ENCODE measurements at places on chromosomes 2 and 18.
A peak's percentile ranks its signal among the peaks of the same experiment; 100 is the strongest.

DNA sequence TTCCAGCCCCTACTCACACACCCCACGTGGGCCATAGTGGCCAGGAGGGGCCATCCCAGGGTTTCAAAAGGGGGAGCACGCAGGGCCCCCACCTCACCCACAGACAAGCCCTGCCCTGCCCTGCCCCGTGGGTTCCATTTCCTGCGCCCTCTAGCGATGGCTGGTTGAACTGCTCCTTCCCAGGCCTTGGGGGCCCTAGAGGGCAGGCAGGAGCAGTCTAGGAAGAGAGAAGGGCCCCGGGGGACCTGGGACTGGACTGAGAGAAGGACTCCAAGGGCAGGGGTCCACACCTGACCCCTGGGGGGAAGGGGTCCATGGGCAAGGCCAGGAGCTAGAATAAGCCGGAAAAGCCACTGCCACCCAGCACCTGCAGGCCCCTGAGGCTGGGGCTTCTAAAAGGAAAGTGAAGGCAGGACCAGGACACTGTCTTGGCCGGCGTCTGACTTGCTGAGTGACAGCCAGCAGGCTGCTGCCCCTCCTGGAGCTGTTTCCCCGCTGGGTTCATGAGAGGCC, 10.1 kb downstream of the CYP26B1 start:
- DNase-seq: no peak

DNA sequence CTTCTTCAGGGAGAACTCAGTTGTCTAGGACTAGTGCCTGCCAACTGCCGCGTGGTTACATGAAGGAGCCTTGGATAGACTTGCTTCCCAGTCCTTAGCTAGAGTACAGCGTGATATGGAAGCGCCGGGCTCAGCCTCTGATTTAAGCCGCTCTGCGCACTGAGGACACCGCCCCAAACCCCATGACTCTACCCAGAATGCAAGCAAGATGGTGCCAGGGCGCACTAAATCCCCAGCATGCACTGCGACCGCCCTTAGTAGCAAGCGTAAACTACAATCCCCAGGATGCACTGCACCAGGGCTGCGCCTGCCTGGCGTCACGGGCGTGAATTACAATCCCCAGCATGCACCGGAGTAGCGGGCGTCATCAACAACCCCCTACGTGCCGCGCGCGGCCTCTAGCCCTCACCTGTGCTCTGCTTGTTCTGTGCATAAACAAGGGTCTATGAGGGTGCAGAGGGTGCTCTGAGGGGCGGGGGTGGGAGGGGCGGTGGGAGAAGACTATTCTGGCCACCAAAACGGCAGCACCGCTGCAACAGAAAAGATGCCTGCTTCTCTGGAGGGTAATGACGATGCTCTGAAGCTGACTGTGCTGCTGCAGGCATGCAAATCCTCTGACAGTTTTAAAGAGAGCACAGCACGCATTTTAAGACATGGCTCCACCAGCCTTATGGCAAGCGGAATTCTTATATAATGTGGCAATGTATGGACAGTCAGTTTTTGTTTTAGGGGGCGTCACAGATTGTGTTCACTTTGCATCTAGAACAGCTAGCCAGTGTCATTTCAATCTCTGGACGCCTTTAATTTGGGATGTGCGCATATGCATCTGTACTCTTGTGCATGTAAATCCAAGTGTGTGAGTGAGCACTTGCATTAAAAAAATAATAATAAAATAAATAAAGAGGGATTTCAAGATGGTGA, 282.5 kb upstream of the MYT1L start:
- DNase-seq: peak; percentile 91

GRCh38 chr2:230864605-230865306, at the start of gene ITM2C:
Gene ITM2C (plus strand): TSS chr2:230864942. CDS start chr2:230865026, 84 bp downstream.
- peak; percentile 42 for DNase-seq

- DNase-seq: no peak
These were observed 252.7 kb upstream of the GALNT5 start for GRCh38 chr2:157004789-157005188.

GRCh38 chr2:100742277-100743254, 77.4 kb upstream of the NPAS2 start:
- no peak for DNase-seq

GRCh38 chr18:79487801-79488201, 92.1 kb downstream of the NFATC1 start:
- DNase-seq: no peak

DNA sequence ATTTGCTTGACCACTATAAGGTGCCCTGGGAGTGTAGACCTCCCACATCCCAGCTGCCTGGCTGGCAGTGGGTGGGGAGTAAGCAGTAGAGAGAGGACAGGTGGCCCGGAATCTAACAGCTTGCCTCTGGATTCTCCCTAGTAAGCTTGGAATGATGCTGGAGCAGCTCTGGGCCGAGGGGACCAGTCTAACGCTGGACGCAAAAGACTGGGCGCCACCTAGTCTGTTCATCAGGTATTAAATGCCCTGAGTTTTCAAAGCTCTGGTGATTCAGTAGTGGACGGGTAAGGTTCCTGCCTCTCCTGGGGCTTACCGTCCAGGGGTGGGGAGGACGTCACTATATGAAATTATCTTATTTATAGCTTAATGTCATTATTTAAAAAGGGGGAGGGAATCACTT, 648 bp upstream of the LYPD6B start:
- peak; percentile 56 for DNase-seq

GRCh38 chr18:36273347-36273746, 24.2 kb upstream of the FHOD3 start:
- DNase-seq: no peak

DNA sequence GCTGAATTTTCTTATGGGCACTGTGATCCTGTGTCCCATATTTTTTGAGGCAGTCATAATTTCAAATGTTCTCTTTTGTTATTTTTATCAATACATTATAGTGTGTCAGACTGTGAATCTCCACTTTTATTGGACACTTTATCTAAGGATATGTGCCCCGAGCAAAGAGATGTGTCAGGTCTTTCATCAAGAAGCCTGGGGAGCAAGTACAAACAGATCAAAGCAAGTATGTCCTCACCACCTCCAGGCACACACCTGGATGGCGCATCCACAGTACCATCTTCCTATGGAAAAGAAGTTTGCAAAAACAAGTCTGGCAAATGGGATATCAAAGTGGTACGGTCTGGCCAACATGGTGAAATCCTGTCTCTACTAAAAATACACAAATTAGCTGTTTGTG, 81.0 kb upstream of the ZNF236 start:
- no peak for DNase-seq

DNA sequence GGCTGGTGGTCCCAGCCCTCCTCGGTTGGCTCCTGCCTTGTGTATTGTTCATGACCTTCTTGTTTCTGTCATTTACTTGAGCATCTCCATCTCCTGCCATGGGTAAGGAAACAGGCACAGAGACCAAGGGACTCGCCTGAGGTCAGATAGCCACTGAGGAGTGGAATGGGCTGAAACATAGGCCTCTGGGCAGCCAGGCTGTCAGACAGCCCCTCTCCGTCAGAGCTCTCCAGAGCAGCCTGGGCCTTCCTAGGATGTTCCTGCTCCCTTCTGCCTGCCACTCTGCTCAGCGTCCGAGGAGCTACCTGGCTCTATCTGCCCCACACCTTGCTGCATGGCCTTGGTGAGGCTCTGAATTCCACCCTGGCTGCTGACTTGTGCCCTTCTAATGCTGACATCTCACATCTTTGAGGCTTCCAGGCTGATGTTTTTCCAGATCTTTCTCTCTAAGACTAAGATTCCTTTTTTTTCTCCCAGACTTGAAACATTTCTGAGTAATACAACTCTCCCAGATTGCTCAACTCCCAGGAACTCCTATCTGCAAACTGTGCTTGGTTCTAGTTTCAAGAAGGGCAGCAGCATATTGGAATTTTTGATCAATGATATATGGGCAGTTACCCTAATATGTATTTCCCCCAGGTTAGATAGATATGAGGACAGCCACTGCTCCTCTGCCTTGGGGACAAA, 67.7 kb downstream of the MCFD2 start:
- DNase-seq: no peak

DNA sequence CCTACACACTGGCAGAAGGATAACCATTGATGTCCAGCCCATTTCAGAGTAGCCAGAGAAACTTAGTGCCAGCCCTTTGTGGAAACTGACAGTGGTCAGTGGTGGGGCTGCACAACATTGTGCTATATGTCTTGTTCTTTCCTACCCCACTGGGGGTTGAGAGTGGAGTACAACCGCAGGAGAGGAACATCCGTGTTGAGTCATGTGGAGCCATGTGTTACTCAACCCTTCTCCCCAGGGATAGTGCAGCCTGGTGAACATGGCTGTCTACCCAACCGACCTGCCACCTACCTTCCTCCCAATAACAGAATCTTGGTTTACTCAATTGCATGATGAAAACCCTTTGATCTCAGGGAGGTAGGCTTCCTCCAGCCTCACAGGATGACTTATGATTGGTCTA, 65.3 kb upstream of the MAPK4 start:
- DNase-seq: no peak

- DNase-seq: no peak
These were observed 13.1 kb downstream of the CASP8 start for GRCh38 chr2:201273330-201273983.

- no peak for DNase-seq
These were observed 6.0 kb upstream of the HNRNPLL start for GRCh38 chr2:38608755-38609154.

DNA sequence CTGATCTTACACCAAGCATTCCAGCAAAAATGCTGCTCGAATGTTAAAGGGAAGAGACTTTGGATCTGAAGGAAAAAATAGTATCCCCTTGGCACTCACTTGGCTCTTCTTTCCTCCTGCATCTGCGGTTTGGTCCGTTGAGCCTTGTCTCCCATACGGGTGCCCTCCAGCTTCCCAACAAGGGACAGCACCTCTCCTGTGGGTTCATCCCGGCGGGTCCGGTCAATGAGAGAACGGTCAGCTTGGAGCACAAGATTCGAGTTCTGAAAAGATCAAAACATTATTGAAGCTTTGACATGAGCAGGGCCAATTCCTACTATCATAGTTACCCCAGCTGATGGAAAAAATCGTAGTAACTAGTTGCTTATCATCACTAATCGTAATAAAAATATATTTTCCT, 740 bp downstream of the SNRNP200 start:
- no peak for DNase-seq

GRCh38 chr2:23069923-23070322, 315.1 kb upstream of the KLHL29 start:
- DNase-seq: peak; percentile 87

- no peak for DNase-seq
These were observed 218.6 kb downstream of the KCNE4 start for GRCh38 chr2:223270548-223270947.

DNA sequence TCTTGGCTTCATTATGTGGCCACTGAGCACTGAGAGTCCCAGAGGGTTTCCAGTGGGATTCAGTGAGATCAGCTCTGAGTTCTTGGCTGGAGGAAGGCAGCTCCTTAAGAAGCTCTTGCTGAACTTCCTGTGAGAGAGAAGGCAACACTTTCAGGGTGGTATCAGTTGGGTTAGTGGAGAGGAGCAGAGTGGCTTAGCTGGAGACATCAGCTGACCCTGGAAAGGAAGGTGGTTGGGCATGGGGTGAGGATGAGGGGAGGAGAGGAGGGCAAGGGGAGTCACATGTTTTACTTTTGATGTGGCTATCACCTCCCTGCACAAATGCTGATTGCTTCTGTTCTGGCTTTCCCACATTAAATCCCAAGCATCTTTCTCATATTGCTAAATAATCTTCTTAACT, 95.1 kb downstream of the ACOXL start:
- no peak for DNase-seq

DNA sequence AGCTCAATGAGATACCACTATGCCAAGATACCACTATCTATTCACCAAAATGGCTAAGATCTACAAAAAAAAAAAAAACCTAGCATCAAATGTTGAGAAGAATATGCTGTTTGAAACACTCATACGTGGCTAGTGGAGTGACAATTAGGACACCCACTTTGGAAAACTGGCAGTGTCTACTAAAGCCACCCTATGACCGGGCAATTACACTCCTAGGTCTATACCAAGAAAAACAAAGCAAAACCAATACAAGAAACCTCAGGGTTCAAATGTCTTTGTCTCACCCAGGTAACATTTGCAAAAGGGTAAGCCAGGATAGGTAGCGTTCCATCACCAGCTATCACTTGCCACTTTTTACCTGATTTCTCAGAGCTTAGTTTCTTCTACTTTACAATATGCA, 123.6 kb upstream of the CAB39 start:
- DNase-seq: no peak

DNA sequence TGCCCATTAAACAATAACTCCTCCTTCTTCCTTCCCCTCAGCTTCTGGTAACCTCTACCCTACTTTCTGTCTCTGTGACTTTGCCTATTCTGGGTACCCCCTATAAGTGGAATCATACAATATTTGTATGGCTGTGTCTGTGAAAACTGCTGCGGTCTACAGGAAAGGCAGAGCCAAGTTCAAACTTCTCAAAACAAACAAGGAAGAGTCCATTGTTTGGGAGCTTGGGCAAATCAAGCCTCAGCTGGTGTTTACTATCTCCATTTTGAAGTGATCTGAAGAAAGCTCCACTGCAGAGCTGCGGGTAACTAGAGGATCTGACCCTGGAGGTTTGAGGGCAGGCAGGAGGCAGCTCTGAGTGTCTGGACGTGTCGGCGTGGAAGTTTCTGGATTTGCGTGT, 48.6 kb upstream of the DAPL1 start:
- DNase-seq: no peak

GRCh38 chr2:226514895-226515294, 284.7 kb downstream of the IRS1 start:
- DNase-seq: no peak

- DNase-seq: no peak
These were observed 24.0 kb downstream of the CCDC85A start for GRCh38 chr2:56207760-56208159.

- no peak for DNase-seq
These were observed 72.1 kb upstream of the PXDN start for GRCh38 chr2:1816414-1816911.

DNA sequence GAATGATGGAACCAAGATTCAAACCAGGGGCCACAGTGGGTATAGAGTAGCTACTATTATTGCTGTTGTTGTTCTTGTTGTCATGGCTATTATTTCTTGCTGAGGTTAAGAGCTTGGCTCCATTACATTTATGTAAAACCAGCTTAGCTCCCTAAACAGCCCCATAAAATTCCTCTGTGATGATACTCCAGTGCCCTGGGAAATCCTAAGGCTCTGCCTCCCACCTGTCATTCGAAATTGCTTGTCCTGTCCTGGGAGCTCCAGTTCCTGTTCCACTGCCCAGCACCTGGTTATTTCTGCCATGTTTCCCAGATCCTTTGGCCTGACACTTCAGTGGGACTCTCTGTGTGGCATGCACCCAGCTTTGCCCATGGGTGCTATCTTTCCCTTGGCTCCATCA, 27.8 kb upstream of the NCOA1 start:
- no peak for DNase-seq

GRCh38 chr2:149143734-149144133, 105.2 kb downstream of the LYPD6B start:
- DNase-seq: no peak

GRCh38 chr2:70083344-70084156, 3.7 kb upstream of the PCBP1 start:
- DNase-seq: no peak

- DNase-seq: no peak
These were observed 130.4 kb downstream of the COL4A4 start for GRCh38 chr2:227033471-227034148.

- no peak for DNase-seq
These were observed 126.9 kb downstream of the SOX11 start for GRCh38 chr2:5818961-5819600.

Measured in NCI-H748 treated with DMSO at 0.1 percent for 48 hours (cell line).